ENCODE measurements at places on chromosomes 1 and 21.

DNA sequence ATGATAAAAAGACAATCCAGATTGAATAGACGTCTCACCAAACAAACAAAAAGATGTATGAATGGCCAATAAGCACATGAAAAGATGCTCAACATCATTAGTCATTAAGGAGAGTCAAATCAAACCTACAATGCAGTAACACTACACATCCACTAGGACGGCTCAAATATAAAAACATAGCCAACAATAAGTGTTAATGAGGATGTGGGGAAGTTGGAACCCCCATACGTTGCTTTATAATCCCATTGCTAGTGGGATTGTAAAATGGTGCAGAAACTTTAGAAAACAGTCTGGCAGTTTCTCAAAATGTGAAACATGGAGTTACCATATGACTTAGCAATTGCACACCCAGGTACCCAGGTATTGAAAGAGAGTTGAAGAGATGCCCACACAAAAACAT, 14.7 kb upstream of the IL24 start:
- DNase-seq: no peak

DNA sequence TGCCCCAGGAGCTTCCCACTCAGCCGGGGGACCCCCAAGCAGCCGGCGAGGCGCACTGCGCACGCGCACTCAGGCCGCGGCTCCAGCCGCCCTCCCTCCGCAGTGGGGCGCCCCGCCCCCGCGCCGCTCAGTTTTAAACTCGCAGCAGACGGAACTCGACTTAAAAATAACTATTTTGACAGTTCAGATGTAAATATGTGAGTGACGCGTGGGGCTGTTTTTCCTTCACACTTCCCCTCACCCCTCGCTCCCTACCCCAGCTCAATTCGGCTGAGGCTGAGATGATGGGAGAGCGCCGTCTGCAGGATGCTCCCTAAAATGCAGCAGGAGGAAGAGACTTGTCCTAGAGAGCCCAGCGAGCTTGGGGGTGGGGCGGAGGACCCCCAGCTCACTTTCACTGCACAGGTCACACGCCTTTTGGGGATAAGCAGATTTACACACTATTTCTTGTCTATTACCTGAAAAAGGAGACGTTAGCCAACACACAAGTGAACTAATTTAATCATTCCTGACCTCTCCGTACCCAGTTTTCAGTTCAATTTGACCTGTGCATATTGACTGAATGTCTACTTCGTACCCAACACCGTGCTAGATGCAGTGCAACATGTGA, 8.9 kb upstream of the LEMD1 start:
- peak; percentile 11 for DNase-seq

- peak; percentile 41 for DNase-seq
These were observed 147.6 kb downstream of the PBX1 start for GRCh38 chr1:164706606-164706987.

GRCh38 chr21:33332143-33332542, 7.4 kb downstream of the IFNAR1 start:
- DNase-seq: no peak

GRCh38 chr1:180173952-180174351, 19.3 kb downstream of the QSOX1 start:
- DNase-seq: peak; percentile 39

Measured in astrocyte (in vitro differentiated cells and primary cell).